Foreskin keratinocyte (primary cell): ENCODE measurements at places on chromosomes 5 and 9. TPM values are rescaled to one million over a fixed set of nuclear protein-coding genes. Genes with fewer than 3 reads are reported as not detected.

BRD9 gene
- total RNA-seq = 35.1 and 38.6 TPM in 2 replicates

ANKHD1 gene
- 51.0 and 54.5 TPM in 2 replicates for total RNA-seq

CDKN2B gene
- 4.7 and 9.0 TPM in 2 replicates for total RNA-seq

DNAH5 gene
- 0.71 and 1.1 TPM in 2 replicates for total RNA-seq

PLAC8L1 gene
- not detected in 2 replicates for total RNA-seq

SNCB gene
- 0.78 and 1.3 TPM in 2 replicates for total RNA-seq

DNA sequence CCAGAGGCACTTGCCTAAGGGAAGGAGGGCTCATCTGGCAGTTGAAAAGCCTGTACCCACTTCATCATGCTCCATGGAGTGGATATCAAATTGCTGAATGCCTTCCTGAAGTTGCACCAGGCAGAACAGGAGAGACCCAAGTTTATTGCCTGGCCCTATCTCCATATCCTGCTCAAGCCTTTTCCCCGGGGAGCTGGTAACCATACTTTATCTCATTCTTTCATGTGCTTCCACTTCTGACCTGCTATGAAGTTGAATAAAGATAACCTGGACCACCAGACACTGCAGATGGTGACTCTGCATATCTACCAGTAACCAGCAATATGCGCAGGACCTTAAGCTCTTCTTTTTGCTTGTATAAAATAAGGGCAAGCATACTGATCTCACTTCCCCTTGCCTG lies 1397.5 kb upstream of the CDH6 start:
- no peak for DNase-seq

- no peak for DNase-seq
These were observed 103.6 kb upstream of the SSBP2 start for GRCh38 chr5:81854485-81854884.

DNA sequence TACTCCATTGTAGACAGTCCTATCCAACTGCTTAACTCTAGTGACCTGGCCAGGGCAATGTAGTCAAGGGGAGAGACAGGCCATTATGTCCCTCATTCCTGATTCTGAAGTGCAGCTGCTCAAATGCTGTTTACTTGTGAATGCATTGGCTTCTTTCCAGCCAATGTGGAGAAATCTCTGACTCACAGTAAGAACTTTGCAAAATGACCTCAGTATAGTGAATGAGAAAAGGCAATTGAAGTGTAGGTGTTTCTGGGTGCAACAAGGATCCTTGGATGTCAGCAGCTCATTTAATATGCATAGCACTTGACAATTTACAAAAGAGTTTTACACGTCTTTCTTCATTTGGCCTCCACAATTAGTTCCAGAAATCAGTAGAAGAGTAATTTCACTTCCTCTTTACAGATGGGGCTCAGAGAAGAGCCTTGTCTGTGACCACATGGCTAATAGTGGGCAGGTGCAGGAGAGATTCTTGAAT lies 367.2 kb downstream of the OSTF1 start:
- DNase-seq = peak; percentile 9

- DNase-seq = peak; percentile 11
These were observed 103.1 kb downstream of the PAM start for GRCh38 chr5:102858221-102858620.

GRCh38 chr5:155004138-155004744 lies 9.3 kb upstream of the KIF4B start:
- peak; percentile 10 for DNase-seq

DNA sequence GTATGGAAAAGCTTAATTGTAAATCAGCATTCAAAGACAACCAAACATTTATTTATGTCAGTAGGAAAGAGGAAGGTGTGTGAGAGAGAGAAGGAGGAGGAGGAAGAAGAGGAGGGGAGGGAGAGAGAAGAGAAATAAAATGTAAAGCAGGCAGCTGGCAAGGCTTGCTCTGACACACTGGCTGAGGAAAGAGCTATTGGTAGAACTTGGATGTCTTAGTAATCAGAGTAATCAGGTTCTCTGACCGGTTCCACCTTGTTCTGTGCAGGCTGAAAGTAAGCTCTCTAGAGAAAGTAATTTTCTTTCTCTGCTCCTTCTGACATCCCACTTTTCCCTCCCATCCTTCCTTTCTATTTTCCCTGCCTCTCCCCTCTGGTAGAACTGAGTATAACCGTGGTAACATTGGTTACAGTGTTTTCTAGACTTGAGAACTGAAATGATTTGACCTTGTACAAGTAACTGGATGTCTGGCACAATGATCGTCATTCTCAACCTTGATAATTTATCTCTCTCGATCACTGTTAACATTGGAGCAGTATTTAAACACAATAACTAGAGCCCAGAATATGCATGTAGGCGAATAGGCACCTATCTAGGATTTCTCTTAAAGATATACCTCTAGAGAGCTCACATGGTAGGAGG lies 33.3 kb downstream of the TLE4 start:
- DNase-seq = no peak

DNA sequence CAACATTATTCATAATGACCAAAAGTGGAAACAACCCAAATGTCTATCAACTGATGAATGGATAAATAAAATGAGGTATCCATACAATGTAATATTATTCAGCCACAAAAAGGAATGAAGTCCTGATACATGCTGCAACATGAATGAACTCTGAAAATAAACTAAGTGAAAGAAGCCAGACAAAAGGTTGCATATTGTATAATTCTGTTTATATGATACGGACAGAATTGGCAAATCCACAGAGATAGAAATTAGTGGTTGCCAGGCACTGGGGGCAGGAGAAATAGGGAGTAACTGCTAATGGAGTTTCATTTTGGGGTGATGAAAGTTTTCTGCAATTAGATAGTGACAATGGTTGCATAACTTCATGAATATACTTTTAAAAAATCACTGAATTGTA lies 47.0 kb downstream of the KIF24 start:
- peak; percentile 57 for DNase-seq

DNA sequence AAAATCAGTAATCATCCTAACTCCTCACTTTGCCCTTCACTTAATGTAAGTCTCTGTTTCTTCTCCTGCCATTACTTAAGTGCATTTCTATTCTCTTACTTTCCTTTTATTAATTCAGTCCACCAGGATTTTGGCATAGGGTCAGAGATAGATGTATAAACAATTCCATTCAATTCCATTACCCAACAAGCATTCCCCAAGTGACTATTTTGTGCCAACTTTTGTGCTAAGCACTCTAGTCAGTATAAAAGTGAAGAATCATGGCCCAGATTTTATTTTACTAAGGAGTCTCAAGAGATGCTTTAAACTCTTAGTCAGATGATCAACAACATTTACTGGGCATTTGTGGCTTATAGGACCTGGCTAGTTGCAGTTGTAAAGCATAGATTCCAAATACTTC lies 159.3 kb downstream of the DMAC1 start:
- DNase-seq = no peak

- DNase-seq = no peak
These were observed 36.6 kb upstream of the NR4A3 start for GRCh38 chr9:99785010-99785590.

DNA sequence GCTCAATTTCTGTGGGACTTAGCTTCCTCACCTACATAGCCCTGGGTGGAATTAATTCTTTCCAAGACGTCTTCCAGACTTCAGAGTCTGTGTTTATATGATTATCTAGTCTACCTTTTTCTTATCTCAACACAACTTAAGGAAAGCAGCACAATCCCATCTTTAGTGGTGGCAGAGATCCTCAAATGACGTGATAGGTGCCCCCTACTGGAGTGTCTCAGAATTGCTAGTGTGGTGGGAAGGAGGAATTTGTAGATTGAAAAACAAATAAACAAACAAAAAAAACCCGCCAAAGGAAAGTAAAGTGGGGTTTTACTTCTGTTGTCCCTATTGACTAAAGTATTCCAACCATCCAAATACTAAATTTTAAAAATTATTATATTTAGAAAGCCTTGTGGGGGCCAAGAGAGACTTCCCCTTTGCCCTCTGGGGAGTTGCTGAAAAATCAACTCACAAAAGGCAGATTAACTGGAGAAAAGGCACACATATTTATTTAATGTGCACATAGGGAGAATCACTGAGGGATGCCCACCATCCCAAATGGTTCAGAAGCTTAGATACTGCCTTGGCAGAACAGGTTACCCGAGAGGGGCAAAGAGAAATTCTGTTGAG lies 283.3 kb downstream of the TMEM167A start:
- DNase-seq = peak; percentile 9

DNA sequence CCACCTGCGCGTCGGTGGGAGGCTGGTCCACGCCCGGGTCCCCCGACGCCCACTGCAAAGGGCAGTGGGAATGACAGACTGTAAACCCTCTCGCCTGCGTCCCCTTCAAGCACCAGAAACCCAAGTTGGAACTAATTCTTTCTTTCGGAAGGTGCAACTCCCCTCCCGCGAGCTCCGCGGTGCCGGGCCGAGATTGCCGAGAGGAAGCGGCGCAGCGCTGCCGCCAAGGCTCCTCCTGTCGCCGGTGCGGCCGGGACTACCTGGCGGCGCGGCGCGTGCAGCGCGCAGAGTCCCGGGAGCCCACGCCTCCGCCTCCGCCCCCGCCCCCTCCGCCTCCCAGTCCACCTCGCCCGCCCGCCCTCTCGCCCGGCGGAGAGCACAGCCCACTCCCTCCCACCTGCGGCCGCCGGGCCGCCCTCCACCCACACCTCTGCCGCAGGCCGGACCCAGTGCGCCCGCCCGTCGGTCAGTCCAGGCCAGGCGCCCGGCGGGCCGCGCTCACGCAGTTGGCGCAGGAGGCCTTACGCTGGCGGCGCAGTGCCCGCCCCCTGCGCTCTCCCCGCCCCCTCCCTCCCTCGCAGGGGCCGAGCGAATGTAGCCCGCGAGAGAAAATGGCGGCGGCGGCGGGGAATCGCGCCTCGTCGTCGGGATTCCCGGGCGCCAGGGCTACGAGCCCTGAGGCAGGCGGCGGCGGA lies at the start of gene MAP3K1:
Gene MAP3K1 (plus strand): TSS at position 587 of the 695 bp plus-strand sequence. CDS start 25 bp downstream, at position 612.
- DNase-seq = peak; percentile 45

DNA sequence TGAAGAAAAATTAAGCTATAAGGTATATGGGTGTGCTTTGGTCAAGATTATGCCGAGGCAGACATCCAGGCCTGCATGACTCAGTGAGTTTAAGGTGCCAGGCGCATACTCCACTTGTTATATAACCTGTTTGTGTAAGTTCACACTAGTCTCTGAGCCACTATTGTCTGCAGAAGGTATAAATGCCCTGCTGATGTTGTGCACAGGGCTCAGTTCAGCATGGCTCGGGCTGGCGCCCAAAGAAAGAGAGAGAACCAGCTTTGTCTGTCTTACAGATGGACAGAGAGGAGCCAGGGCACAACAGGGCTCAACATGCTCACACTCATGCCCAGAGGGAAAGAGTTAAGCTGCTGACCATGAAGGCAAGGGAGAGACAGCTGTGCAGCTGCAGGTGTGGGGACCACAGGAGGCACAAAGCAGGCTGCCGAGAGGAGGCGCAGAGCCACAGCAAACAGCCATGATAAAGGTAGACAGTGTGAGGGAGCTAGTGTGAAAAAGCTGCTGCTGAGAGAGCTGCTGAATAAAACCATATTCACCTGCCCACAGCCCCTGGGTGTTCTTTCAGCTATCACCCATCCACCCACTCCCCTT lies 1587.6 kb upstream of the C9orf72 start:
- no peak for DNase-seq

DNA sequence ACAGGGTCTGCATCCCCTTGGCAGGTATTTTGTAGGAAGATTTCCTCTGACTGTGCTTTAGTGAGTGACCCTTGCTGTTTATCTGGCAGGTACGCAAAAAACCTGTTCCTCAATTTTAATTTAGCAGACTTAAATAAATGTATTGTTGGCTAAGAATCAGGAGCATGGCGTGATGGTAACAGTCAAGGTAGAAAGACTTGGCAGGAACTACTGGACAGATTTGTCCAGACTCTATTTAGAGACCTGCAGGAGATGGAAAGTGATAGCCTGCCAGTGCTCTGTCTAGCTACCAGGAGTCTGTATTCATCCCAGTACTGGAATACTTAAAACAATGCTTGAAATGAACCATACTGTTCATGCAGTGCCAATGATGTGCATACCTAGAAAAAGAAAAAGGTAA lies 78.8 kb upstream of the MAST4 start:
- no peak for DNase-seq

DNA sequence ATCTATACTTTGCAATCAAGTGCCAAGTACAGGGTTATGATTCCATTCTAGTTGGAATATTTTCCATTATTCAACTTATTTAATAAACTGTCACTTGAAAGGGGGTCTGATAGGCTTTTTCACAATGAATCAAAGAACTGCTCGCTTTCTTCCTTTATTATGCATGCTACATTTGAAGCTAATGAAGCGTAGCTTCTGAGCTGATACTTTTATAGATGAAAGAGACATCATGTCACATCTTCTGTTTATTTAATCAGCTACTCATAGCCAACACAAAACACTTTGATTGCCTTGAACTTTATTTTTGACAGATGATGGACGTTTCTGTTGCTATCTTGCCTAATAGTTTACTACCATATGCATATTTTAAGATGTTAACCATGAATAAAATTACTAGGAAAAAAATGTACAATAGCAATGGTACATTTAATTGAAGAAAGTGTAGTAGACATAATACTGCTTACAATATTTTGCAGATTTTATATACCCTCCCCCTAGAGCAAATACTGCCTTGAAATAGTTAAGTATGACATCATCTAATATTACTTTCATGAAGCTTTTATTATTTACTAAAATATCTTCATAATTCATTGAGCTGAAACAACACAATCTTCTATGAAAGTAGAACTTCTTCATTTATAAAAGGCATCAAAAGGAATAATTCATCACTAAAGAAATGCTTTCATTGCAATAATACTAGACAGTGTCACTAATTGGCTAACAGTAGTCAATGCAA lies 529.3 kb upstream of the TYRP1 start:
- no peak for DNase-seq
